ENCODE measurements at places on chromosomes 6 and 20.

DNA sequence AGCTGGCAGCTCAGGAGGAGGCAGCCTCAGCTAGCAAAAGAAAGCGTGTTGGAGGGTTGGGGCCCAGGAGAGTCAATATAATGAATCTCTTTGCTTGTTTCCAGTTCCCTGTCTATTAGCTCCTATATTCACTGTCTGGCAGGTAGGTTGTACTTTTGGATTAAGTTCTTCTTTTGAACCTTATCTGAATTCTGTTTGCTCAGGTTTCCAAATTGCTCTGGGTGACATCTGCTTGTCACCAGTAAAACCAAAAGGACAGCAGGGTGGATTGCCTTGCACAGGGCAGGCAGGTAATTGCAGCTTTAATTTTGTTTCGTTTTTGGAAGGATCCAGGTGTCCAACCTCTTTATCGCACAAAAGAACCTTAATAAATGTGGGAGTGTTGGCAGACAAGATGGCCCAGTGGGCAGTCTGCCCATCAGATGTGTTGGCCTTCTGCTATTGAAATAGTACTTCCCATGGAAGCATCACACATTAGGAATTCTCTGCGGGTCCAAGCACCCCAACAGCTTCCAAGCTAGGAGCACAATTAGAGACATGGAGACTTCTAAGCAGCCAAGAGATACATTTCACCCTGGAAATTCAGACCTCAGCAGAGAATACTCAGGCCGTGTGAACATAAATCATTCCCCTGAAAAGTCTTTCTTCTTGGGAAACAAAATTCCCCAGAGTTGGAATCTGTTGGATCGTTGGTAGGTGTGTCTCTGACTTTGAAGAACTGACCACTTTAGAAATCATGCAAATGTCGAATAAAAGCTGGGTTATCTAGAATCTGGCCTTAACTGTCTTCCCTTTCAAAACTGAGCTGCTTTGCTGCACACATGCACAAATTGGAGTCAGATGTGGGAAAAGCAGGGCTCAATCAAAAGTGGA is 286.9 kb upstream of the BMP2 start:
- no peak for DNase-seq

GRCh38 chr6:136963259-136963658 is 41.2 kb downstream of the SLC35D3 start:
- no peak for DNase-seq

- no peak for DNase-seq
These were observed 62.4 kb downstream of the AGPAT4 start for GRCh38 chr6:161211380-161212035.

GRCh38 chr20:24502661-24503060 is 33.2 kb downstream of the SYNDIG1 start:
- DNase-seq: no peak

DNA sequence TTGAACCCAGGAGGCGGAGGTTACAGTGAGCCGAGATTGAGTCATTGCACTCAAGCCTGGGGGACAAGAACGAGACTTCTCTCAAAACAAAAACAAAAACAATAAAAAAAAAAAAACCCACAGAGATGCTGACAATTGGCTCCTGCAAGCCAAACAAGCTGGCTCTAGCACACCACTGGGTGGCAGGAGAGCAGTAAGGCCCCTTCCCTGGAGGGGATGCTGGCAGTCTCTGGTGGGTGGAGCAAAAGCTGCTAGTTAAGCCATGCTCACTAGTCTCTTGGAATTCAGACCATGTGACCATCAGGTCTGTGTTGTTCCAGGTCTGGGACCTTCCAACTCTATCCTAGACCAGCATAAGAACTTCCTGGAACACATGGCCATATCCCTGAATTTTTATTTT is 18.9 kb upstream of the DSN1 start:
- no peak for DNase-seq

DNA sequence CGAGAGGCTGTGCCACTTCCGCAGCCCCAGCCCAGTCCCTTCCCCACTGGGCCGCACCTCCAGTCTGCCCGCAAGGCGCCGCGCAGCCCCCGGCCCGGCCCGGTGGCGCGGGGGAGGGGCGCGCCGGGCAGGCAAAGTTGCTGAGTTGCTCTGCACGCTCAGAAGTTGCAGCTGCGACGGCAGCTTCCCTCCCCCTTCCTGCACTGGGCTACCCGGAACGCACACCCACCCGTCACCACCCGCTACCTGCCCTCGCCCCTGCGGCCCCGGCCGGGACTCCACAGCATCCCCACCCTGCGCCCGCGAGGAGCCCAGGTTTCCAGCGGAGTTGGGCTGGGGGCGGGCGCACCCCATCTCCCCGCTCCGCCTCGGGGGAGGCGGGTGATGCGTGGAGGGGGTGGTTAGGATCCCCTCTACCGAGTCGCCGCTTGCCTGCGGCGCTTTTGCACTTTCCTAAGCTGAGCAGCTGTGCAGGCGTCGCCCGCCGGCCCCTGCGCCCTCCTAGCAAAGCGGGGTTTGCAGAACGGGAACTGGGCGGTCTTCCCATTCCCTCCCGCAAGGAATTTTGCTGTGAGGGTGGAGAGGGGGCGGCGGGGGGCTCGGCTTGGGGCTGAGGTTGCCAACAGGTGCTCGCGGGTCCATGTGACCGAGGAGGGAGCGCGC is 55.9 kb upstream of the RREB1 start:
- DNase-seq: peak; percentile 79

- no peak for DNase-seq
These were observed 28.4 kb upstream of the BTN3A2 start for GRCh38 chr6:26336355-26337198.

DNA sequence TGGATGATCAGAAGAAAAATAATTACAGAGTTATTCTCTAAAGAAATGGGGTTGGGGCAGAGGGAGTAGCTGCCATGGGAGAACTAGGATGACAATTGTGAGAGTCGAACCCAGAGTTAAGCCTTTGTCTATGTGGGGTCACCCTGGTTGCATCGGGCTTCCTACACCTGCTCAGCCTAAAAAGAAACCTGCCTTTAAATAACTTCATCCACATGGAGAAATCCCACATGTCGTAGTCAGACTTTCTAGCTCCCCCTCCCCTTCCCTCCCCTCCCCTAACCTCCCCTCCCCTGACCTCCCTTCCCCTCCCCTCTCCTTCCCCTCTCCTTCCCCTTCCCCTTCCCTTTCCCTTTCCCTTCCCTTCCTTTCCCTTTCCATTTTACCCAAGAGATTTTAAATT is 14.7 kb downstream of the VIP start:
- no peak for DNase-seq

DNA sequence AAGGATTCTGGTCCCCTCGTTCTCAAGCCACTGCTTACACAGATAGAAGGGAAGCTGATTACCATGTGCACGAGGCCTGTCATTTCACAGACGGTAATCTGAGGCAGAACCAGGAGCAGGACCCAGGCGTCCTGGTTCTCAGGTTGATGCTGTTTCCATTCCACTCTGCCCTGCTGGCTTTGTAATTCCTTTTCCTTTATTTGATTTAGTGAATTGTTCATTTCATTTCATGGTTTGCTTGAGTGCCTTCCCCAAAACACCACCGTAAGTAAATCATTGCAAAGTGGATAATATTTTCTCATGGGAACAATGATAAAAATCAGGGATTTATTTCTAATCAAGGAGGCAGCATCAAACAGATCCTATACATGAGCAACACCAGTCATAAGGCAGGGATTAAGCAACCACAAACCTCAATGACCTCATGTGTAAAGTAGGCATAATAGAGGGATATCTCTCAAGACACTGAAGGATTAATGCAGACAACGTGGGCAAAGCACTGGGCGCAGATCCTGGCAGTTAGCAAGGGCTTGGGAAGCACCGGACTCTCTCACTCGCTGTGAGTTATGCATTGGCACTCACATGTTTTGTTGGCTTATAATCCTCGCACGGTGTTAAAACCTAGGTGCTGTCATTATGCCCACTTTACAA is 229.5 kb upstream of the FOXQ1 start:
- DNase-seq: no peak

DNA sequence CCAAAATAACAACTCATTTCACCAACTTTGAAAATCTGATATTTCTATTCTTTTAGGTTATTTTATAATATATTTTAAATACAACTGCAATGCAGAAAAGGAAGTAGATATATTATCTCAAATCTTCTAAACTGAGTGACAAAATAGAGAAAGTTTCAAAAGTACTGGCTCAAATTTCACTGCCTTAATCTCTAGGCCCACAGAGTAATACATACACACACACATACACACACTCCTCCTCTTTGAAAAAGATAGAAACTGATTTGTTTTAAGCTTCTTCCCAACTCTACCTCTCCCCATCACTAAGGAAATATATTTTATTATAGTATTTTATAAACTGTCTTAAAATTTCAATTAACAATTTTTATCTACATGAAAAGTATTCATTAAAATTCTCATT is 36.2 kb downstream of the ARHGAP18 start:
- DNase-seq: no peak

- DNase-seq: no peak
These were observed 72.1 kb downstream of the CBFA2T2 start for GRCh38 chr20:33561692-33562601.

Measured in naive thymus-derived CD8-positive, alpha-beta T cell (primary cell).